ENCODE measurements at places on chromosomes 3 and 15.

GRCh38 chr15:58014470-58014869, 51.0 kb downstream of the ALDH1A2 start:
- no peak for DNase-seq

GRCh38 chr15:90959894-90960293, 5.2 kb downstream of the RCCD1 start:
- DNase-seq = peak; percentile 37

DNA sequence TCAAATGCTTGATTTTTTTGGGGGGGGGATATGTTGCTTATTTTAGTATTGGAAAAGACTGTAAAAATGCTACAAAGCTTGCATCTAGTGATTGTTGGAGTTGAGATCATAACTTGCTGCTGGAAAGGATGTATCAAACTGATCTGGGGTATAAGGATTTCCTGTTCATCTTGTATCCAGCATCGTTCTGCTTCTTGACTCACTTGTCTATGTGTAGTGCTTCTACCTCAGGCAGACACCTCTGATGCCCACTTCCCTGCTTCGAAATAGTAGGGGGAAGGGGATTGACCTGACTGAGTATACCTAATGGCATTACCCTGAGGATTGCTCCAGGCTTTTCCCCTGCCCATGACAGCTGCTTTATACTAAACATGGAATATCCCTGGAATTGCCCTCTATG, 42.7 kb downstream of the STT3B start:
- DNase-seq = no peak

DNA sequence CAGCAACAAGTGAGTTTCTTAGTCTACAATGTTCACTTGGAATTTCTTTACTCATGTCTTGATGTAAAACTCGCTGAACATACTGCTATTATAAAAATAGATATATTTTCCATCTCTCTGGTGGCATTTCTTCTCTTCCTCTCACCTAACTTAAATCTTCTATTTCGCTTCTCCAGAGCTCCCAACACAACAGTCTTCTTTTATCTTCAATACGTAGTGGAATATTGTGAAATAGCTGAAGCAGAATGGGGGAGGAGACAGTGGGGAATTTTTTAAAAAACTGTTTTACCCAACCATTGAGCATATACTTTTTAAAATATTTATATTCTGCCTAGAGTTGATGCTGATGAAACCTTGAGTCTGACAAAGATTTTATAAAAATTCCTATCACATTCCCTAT, 548.5 kb downstream of the RBMS3 start:
- no peak for DNase-seq

DNA sequence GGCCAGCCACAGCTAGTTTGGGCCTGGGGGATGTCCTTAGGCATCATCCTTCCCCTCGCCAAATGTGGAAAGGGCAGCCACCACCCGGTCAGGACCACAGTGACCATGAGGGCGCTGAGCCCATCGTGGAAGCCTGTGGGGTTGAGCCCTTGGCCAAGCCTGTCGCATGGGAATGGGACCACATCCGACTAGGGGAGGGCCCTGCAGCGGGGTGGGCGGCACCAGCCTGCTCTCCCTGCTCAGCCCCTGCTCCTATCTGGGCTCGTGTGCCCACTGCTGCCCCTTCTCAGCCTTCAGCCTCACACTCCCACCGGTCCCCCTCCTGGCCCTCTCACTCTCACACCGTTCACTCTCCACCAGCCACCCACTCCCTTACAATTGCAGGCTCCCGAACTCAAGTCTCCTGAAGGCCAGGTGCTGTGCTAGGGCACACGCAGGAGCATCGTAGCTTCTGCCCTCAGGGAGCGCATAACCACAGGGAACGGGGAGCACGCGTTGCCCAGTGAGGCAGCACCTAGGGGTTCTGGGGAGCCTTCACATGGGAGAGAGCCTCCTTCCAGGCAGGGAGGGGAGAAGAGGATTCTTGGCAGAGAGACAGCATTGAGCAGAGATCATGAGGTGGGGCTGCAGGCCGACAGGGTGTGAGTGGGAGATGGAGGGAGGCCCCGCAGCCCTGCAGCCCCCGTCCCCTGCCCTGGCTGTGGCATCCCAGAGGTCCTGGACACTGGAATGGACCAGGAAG, 26.1 kb downstream of the LOXL1 start:
- DNase-seq = no peak

DNA sequence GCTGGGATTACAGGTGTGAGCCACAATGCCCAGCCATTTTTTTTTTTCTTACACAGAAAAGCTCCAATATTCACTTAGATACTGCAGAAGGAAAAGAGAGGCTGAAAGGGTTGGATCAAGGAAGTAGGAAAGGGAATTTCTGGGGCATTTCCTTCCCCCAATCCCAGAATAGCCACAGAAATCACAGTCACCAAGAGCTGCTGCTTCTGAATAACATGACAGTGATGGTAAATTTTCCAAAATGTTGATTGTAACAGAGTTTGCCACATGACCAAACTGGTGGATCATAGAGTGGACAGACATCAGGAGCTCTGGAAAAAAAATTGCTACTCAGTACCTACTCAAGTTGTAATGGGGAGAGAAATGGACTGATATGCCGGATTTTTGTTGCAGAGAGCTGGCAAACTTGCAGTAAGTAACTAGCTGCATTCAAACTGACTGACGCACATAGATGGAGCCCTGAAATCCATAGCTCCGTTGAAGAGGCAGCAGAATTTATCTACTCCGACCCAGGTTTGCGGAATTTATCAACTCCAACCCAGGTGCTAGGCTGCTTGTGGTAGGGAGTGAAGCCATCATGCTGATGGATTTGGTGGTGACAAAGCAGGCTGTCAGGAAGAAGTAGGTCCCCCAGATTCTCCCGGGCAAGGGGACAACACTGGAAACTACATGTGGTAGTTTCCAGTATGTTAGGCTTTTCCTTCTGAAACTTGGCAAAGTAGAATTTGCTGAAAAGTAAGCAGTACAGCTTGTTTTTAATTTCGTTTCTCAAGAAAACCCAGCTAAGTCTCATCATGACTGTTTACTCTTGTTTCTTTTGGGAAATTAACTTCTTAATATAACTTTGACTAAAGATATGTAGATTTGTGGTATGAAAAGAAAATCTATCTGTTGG, 10.5 kb upstream of the ADPGK start:
- DNase-seq = no peak

- no peak for DNase-seq
Observed at GRCh38 chr3:103992469-103992868, 1374.2 kb upstream of the ALCAM start.

GRCh38 chr3:16309558-16309957, 44.5 kb downstream of the OXNAD1 start:
- no peak for DNase-seq

- DNase-seq = no peak
Observed at GRCh38 chr3:126955004-126955790, 27.7 kb upstream of the PLXNA1 start.

Measured in hepatic stellate cell (primary cell).